T1000 (cell line): ENCODE measurements at places on chromosomes 5 and 9.

DNA sequence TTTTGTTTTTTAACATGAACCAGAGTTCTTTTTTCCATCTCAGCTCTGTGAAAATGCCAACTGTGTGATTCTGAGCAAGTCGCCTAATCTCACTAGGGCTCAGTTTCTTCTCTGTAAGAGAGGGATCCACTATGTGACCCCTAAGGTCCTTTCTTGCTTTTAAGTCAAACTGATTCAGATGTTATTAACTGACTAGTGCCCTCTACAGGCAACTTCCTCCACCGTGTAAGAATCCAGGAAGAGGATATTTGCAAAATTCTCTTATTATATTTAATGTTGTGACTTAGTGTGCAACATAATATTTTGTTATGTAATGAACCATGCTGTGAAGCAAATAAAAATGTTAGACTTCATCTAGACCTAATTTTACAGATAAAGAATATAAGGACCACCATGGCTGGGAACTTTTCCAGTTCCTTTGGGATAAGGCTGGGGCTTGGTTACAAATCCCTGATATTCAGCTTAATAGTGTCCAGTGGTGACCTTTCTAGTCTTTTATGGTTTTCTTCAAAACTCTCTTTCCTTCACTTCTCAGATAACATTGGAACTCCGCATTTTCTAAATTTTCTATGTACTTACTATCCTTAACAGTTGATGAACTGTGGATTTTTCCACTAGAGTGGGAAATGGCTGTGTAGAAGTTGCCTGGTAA is 244.7 kb downstream of the PIK3R1 start:
- no peak for DNase-seq

- no peak for DNase-seq
Observed at GRCh38 chr5:73596705-73597328, 29.2 kb upstream of the ARHGEF28 start.

DNA sequence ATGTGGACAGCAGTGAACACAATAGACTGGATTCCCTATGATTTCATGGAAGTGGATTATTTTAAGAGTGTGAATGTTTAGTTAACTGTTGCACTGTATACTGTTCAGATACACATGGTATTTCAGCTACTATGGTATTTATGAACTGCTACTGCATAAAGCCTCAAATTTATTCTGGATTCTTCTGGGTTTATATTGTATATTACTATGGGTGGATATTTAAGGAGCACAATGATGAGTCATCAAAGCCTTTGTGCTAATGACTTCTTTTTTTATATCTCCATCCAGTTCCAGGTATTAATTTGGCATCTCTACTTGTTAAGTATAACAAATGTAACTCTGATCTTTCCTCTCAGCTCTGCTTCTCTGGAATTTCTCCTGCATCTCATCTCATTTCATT is 6.8 kb downstream of the KDM4C start:
- DNase-seq = no peak

GRCh38 chr5:31047621-31048020 is 145.9 kb upstream of the CDH6 start:
- no peak for DNase-seq

DNA sequence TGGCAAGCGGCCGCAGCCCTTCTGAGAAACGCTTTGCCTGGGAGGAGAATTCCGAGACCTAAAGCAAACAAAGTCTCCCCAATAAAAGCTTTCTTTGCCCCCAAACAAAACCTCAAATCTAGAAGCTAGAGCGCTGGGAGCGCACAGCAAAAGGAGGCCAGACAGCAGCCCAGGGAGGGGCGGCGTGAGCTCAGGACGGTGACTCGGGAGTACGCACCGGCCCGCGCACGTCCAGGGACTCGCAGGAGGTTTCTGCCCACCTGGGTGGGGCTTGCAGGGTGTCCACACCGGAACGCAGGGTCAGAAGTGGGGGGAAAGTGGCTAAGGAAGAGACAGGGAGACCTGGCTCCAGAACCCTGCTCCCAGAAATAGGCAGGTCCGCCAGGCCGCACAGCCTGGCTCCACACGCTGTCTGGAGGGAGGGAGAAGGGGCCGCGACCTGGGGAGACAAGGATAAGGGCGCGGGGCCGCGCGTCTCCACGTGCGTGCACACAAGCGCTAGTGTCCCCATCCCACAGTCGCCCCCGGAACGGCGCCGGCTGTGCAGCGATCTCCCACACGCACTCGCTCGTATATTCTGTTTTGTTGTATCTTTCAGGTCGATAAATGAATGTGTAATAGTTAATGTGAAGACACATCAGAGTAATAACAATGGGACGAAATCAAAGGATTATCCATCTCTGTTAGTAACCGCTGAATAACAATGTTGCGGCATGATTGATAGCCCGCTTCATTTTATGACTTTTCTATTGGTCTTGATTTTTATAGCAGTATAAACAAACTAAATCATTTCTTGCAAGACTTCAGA is 2.3 kb upstream of the OTP start:
- no peak for DNase-seq

- DNase-seq = no peak
Observed at GRCh38 chr9:73172901-73173215, 21.2 kb downstream of the ANXA1 start.

DNA sequence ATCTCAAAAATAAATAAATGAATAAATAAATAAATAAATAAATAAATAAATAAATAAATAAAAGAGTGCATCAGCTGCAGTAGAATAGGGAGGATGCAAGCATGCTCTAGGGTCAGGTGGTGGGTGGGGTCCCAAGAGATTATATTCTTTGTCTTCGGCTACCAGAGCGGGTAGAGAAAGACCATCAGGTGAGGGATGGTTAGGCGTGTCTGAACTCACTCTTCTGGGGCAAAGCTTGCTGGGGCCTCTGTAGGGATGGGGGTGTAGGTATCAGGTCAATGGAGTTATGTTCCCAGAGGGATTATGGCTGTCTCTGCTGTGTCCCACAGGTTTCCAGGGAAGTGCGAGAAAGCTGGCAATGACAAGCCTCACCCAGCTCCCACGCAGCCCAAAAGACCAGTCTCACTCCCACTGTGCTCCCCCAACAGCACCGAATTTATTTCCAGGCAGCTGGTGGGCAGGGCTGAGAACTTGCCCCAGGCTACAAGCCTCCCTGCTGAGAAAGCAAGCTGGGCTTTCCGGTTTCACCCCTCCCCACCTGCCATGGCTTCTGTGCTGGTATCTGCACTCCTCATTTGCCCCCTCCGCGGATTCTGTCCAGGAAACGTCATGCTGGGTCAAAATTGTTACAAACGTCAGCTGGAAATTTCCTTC is 180.8 kb downstream of the LURAP1L start:
- DNase-seq = no peak

DNA sequence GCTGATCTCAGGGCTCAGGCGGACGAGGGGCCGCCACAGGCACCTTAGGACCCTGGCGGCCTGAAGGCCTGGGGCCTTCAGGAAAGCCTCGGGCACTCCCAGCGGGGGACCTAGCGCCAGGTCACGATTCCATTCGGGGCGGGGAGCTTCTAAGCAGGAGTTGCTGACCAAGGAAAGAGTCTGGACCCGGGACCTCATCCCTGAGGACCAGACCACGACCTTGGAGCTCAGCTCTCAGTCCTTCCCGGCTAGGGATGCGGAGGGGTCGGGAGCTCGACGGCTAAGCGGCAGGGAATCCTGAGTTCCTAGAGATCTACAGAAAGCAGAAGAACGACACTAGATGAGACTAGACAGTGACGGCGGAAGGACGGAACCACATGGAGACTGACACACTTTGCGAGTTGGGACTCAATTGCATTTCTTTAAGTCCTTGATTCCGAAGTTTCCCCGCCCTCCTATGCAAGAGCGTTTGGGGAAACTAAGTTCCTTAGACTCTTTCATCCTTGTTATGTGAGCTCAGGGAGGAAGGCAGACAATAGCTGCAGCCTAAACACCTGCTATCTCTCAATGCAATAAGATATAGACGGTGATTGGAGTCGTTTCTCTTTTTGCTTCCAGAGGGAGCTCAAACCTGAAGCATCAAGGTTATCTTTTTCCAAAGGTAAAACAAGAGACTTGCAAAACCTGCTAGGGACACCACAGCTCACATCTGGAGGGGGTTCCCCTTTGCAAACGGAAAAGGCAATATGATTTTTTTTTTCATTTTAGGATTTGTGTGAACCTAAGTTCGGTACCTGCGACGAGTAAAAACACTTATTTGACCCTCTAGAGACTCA is 9.7 kb downstream of the NR2F1-AS1 start:
- no peak for DNase-seq

DNA sequence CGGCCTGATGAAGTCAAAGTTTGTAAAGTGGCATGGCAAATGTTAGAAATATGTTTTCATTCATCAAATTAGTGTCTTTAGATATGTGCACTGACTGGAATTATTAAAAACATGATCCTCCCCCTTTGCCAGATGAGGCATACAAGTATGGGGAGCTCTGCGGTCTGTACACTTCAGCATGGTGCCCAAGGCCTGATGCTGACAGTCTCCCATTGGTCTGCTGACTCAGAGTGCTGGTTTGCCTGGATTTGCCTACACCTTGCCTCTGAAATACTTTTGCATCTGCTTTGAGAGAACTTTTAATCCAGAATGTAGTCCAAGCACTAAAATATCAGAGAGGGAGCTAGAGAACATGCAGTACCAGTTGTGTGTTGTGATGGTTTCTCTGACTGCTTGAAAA is 354.3 kb upstream of the ACTBL2 start:
- no peak for DNase-seq
